ENCODE measurements at places on chromosomes 11 and 22.

- DNase-seq, result no peak
Measured at GRCh38 chr11:7572001-7572712, 58.4 kb downstream of the PPFIBP2 start.

GRCh38 chr11:34633640-34633989 lies 12.7 kb downstream of the EHF start:
- DNase-seq, result no peak

GRCh38 chr11:65448418-65449105 lies 26.0 kb downstream of the NEAT1 start:
- DNase-seq, result no peak

DNA sequence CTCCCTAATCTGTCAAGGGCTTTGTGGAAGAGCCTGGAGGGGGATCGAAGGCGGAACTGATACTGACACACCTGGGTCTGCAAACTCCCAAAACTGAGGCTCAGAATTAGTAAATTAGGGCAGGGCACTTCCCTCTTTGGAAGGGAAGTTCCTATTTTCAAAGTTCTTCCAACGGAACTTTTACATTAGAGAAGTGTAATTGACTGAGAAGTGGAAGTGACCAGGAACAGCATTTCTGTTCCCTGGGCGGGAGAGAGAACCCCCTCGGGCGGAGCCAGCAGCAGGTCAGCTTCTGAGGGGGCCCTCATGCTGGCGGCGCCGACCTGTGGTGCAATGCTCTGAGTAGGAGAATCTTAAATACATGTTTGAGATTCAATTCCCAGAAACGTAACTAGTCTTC lies 1.1 kb upstream of the CBL start:
- DNase-seq, result no peak
